HepG2 (cell line): ENCODE measurements at places on chromosomes 1 and 21. TPM values are rescaled to one million over a fixed set of nuclear protein-coding genes. Genes with fewer than 3 reads are reported as not detected.

ZMYND12 gene
- total RNA-seq, result 0.13 TPM in 1 of 2 replicates, not detected in the other

GPR3 gene
- total RNA-seq, result 0.88 and 1.00 TPM in 2 replicates

COPA gene
- 160 and 218 TPM in 2 replicates for total RNA-seq

DNA sequence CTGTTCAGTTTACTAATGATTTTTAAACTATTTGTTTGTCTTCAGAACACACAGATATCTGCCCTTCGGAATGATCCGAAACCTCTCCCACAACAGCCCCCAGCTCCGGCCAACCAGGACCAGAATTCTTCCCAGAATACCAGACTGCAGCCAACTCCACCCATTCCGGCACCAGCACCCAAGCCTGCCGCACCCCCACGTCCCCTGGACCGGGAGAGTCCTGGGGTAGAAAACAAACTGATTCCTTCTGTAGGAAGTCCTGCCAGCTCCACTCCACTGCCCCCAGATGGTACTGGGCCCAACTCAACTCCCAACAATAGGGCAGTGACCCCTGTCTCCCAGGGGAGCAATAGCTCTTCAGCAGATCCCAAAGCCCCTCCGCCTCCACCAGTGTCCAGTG lies 51.6 kb downstream of the ACP6 start:
- DNase-seq, result no peak

- DNase-seq, result no peak
Observed at GRCh38 chr1:37303884-37304574, 170.4 kb upstream of the ZC3H12A start.
